ENCODE measurements at places on chromosomes 2 and 18.

GRCh38 chr18:58540381-58540943 lies 88.4 kb downstream of the ALPK2 start:
- DNase-seq, result no peak

- peak; percentile 77 for DNase-seq
These were observed 58.3 kb upstream of the MAPRE3 start for GRCh38 chr2:26911911-26912861.

DNA sequence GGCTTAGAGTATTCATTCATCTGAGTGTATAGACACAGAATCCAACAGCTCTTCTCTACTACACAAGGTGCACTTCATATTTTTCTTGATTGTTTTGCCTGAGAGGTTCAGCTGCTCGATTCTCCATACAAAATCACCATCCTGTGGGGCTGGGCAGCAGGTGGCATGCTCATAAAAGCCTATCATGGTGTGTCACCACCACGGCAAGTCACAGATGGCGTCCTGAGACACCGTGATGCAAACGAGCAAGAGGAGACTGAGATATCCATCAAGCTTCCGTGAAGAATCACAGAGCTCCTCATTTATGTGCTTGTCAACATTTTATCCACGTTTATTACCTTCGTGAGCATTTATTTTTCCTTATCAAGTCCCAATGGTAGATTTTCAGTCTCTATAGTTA lies 22.4 kb upstream of the NRP2 start:
- no peak for DNase-seq

GRCh38 chr2:156189584-156189983 lies 142.9 kb downstream of the NR4A2 start:
- no peak for DNase-seq

- DNase-seq, result no peak
These were observed 526 bp downstream of the COX7A2L start for GRCh38 chr2:42360493-42360889.

DNA sequence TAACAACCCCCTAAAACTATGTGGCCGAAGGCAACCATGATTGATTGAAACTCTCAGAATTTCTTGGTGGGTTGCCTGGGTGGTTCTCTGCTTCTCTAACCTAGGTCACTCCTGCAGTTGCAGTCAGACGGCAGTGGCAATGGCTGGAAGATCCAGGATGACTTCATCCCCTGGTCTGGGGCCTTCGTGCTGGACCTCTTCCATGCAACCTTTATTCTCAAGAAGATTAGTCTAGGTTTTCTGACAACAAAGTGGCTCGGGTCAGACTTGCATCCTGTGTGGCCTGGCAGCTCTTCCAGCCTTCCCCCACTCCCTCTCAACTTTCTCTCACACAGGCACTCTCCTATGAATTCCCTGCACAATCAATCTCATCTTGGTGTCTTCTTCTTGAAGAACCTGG lies 76.4 kb downstream of the METTL4 start:
- DNase-seq, result no peak

GRCh38 chr2:135663148-135663700 lies 78.4 kb upstream of the UBXN4 start:
- DNase-seq, result no peak

- DNase-seq, result no peak
These were observed 2.9 kb downstream of the ITPRID2 start for GRCh38 chr2:181894381-181894780.

DNA sequence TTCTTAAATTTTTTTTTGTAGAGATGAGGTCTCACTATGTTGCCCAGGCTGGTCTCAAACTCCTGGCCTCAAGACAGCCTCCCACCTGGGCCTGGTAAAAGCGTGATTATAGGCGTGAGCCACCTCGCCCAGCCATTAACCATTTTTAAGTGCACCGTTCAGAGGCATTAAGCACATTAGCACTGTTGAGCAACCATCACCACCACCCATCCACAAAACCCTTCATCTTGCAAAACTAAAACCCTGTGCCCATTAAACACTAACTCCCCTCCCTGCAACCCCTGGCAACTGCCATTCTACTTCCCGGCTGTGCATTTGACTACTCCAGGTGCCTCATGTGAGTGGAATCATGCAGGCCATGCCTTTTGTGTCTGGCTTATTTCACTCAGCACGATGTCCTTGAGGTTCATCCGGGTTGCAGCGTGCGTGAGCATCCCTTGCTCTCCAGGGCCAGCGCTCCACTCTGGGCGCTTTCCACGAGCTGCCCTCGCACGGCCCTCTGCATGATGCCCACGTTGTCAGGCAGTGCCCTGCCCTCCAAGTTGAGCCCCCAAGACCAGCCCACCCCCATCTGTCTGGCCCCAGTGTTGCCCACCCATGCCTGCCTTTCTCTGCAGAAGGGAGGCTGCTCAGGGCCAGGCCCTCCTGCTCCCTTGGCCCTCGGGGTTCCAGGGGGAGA lies 63.0 kb upstream of the GLI2 start:
- no peak for DNase-seq

- DNase-seq, result no peak
These were observed 4.8 kb upstream of the B3GNT7 start for GRCh38 chr2:231390667-231391066.

- no peak for DNase-seq
These were observed 67.5 kb downstream of the TANC1 start for GRCh38 chr2:159035790-159036411.

GRCh38 chr2:228655331-228655730 lies 473.8 kb upstream of the SPHKAP start:
- DNase-seq, result no peak

DNA sequence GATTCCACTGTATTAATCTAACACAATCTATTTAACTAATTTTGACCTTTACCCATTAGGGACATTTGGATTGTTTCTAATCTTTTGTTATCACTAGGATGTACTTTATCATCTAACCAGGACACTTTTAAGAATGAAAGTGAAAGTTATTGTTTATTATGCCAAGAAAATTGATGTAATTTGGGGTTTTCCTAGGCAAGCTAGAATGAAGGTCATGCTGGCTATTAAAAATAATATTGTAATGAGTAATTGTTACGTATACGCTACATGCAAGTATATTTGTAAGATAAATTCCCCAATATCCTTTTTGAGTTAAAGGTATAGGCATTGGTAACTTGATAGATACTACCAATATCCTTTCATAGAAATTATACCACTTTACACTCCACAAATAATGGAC lies 74.6 kb downstream of the COL5A2 start:
- no peak for DNase-seq

GRCh38 chr2:54716375-54716774 lies 7.1 kb upstream of the EML6 start:
- DNase-seq, result no peak

- no peak for DNase-seq
These were observed 367.1 kb downstream of the ZEB2 start for GRCh38 chr2:144152817-144153271.

- no peak for DNase-seq
These were observed 63.6 kb downstream of the SPOPL start for GRCh38 chr2:138565230-138565598.

DNA sequence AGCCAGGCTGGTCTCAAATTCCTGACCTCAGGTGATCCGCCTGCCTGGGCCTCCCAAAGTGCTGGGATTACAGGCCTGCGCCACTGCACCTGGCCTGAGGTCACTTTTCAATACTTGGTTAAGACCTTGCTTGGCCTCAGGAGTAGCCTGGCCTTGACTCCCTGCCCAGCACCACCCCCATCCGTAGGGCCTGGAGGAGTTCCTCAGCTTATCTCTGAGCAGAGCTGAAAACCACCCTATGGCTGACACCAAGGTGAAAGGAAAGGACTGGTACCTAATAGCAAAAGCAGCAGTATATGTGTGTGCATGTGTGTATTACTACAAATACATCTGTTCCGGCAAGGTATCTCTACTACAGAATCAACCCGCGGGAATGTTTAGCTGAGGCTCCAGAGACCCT lies 56.0 kb downstream of the STEAP3 start:
- no peak for DNase-seq

- no peak for DNase-seq
These were observed 59.1 kb downstream of the FRZB start for GRCh38 chr2:182807319-182807718.

DNA sequence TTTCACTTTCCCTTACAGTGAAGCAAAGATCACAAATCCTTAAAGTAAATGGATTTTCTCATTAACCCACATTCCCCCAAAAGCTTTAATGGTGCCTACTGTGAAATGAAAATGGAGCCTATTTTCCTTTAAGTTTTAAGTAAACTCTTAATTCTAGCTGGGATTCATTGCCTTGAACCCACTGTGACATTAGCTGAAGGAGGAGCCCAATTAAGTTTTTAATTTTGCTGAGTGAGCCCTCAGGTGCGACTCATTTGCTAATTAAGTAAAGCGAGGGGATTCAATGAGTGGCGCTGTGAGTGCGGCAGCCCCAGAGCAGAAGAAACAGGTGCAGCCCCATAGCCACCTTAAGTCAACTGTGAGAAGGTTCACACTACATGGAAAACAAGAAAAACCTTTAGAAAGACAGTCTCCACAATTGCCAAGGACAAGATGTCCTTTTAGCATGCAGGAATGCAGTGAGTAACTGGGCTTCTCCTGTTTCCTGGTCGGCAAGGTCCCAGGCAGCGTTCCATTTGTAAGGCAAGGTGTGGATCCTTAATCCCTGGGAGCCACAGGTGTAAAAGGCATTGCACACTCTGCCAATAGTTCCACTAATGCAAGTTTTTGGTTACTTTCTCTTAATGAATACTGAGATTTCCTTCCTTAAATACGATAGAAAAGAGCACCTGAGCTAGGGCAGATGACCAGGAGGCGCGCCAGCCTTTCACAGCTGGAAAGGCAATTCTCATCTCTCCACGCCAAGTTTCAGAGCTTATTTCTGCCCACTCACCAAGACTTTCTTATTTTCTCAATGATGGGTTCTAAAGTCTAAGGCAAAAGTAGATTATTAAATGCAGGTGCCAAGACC lies 87.7 kb downstream of the TMEM18 start:
- DNase-seq, result no peak

- DNase-seq, result no peak
These were observed 8.8 kb downstream of the C2orf92 start for GRCh38 chr2:97678298-97678697.

DNA sequence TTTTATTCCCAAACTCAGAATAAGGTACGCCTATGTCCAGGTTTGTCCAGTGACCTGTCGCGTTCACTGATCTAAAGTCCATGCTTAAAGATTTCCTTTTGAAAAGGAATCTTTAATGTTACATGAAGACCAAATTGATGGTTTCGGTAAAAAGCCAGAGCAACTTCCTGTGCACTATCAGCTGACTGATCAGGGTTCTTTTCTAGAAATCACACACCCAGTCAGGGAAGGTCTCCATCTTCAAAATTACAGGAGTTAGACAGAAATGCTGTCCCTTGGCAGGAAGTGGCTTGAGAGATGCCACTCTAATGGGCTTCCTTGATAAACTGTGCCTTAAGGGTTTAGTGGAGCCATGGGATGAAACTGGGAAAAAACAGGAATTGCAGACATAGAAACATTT lies 14.7 kb upstream of the ARHGAP25 start:
- no peak for DNase-seq

GRCh38 chr2:70725505-70725904 lies 42.5 kb downstream of the ADD2 start:
- no peak for DNase-seq

DNA sequence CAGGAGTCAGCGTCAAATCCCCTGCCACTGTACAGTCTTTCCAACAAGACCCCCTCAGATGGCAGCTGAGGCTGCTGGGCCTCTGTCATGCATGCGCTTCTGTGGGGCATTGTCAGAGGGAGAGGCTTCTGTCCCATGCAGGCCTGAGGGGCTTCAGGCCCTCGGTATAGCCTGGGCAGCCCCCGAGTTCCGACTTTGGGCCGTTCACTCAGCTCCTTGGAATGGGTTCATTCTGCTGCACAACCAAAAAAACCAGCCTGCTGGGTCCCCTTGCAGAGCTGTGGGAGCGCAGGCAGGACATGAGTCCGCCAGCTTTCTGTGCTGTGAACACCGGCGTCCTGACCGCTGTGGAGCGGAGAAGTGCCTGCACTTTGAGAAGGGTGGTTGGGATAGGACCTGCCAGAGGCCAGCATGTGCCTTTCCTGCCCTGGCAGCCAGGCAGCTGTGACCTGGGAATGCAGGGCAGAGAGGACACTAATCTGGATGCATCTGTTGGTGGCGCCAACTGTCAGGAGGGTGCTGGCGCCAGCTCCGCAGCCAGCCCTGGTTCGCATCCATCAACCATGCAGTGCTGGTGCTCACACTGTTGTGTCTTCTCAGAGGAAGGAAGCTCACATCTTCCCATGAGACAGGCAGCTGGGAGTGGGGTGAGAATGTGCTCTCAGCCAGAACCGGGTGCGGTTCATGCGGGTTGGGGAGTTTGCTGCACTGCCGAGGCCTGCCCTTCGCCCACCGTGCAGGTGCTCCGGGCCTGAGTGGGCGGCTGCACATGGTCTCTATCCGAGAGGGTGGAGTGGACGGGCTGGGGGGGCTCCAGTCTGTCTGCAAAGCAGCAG lies 14.3 kb downstream of the ARHGEF4 start:
- no peak for DNase-seq

- no peak for DNase-seq
These were observed 386.3 kb downstream of the PARD3B start for GRCh38 chr2:204931562-204931961.

DNA sequence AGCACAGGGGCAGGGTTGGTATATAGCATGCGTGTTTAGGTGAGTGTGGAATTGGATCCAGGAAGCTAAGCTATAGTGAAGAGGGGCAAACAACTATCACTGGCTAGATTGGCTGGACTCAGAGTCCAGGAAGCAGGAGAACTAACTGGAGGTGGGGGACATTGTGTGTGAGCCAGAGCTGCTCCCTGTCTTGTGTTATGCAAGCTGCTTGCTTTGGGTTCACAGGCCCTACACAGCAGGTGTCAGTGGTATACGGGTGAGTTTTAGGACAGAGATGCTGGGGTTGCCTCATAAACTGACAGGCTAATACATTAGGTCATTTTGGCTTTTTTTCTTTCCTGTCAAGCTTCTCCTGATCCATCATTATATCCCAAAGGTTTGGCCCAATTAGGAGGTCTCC lies 87.5 kb downstream of the CCDC85A start:
- no peak for DNase-seq

- no peak for DNase-seq
These were observed 33.0 kb downstream of the UPP2 start for GRCh38 chr2:158134655-158135054.

DNA sequence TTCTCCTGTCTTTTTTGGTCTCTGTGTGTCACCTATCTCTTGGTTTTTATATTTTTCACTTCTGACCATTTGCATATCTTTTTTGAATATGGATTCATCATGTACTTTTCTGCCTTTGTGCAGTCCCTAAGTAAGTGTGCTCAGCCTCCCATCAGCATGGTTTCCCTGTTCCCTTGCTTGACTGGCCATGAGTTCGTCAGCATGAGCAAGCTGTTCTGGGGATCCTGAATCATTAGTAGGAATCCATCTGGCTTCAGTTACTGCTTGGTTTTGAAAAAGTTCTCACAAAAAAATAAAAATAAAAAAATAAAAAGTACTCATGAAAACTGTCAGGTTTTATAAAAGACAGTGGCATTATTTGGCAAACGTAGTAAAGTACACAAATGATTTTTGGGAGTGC lies 144.1 kb downstream of the NCOA1 start:
- DNase-seq, result no peak

GRCh38 chr2:112850588-112850987 lies 14.0 kb upstream of the IL1B start:
- DNase-seq, result no peak
